Upper lobe of right lung (tissue), 1 donor: ENCODE measurements at places on chromosomes 5 and 9. TPM values are rescaled to one million over a fixed set of nuclear protein-coding genes. Genes with fewer than 3 reads are reported as not detected.

- no peaks in the 10 kb centered on the region for H3K27me3 ChIP-seq
- no peak overlapping the region for H3K4me3 ChIP-seq
- H3K4me1 ChIP-seq: no peaks in the 10 kb centered on the region
- DNase-seq: no peak
- no peak overlapping the region for H3K27ac ChIP-seq
- no peaks in the 10 kb centered on the region for H3K36me3 ChIP-seq
These were observed 21.0 kb upstream of the SCGB3A2 start for GRCh38 chr5:147857302-147858129.

DNA sequence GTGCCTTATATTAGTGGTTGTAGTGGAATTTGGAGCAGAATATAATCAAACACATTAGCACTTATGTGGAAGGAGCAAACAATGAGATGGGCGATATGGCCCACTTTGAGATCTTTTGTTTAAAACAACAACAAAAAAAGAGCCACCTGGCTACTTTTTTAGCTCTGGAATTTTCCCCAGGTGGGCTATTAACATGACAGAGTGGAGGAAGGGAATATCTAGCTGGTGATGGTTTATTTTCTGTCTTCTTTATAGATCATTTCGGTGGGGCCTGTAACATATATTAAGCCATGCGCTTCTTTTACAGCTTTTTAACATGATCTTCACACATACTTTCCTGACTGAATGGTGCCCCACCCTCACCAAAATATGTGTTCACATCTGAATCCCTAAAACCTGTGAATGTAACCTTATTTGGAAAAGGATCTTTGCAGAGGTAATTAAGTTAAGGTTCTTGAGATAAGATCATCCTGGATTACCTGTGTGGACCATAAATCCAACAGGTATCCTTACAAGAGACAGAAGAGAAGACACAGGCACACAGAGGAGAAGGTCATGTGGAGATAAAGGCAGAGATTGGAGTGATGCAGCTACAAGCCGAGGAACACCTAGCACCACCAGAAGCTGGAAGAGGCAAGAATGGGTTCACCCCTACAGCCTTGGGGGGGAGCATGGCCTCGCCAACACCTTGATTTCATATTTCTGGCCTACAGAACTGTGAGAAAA lies 16.6 kb upstream of the ENTREP1 start:
- no peaks in the 10 kb centered on the region for H3K27me3 ChIP-seq
- H3K4me3 ChIP-seq: no peak overlapping the region
- H3K4me1 ChIP-seq: peaks cover 6% of the 10 kb centered on the region
- no peaks in the 10 kb centered on the region for H3K36me3 ChIP-seq

GRCh38 chr5:6540111-6540827 lies 91.6 kb downstream of the UBE2QL1 start:
- H3K27me3 ChIP-seq: no peaks in the 10 kb centered on the region
- no peaks in the 10 kb centered on the region for H3K36me3 ChIP-seq
- no peak overlapping the region for H3K4me3 ChIP-seq

DNA sequence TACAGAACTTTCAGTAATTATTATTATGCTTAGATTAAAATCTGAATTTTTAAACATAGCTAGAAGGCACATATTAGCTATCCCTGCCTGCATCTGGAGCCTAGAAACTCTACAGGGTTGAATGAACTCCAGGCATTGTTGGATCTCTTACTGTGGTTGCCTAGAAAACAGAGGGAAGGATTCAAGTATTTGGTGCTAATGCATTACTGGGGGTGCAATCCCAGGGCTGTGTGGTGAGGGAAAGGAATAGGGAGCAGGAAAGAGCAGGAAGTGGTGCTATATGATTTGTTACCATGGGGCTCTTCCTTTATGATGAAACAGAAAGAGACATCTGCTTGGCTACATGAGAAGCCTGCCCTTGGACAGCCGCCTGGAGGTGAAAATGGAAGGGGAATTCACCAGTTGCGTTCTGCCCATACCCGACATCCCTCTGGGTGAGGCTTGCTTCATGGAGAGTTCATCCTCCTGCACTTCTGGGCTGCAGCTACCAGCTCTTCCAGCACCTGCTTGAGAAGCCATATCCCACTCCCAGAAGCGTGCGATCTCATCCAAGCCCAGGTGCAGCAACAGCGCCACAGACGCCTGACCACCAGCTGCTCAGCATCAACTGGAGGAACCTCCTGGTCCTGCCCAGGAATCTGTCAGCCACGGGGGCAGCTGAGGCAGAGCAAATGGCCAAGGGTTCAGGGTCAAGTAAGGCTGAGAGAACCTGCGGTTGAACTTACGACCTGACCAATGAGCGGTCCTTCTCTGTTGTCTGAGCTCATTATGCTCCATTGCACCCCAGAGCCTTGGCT lies 362.8 kb downstream of the SEMA5A start:
- no peak overlapping the region for H3K4me3 ChIP-seq
- H3K4me1 ChIP-seq: no peaks in the 10 kb centered on the region
- H3K27me3 ChIP-seq: no peaks in the 10 kb centered on the region
- H3K36me3 ChIP-seq: no peaks in the 10 kb centered on the region
- no peak overlapping the region for H3K27ac ChIP-seq
- DNase-seq: no peak

CER1 gene
- not detected for total RNA-seq

CCL27 gene
- not detected for total RNA-seq

DNA sequence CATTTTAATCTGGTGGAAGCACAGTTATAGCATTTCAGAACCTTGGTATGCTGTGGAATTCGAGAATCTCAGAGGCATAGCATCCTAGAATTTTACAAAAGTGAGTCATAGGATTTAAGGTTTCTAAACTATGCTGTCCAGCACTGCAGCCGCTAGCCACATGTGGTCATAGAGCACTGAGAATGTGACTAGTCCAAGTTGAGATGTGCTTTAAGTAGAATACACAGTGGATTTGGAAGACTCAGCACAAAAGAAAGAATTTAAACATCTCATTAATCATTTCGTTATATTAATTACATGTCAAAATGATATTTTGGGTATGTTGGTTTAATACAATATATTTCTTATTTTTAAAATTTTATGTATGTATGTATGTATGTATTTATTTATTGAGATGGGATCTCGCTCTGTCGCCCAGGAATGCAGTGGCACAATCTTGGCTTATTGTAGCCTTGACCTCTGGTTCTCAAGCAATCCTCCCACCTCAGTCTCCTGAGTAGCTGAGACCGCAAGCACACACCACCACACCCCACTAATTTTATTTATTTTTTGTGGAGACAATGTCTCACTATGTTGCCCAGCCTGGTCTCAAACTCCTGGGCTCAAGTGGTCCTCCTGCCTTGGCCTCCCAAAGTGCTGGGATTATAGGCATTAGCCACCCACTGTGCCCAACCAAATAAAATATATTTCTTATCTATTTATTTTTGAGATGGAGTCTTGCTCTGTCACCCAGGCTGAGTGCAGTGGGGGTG lies 20.4 kb upstream of the RPS14 start:
- no peaks in the 10 kb centered on the region for H3K27me3 ChIP-seq
- no peak overlapping the region for H3K27ac ChIP-seq
- H3K36me3 ChIP-seq: no peaks in the 10 kb centered on the region
- no peak overlapping the region for H3K4me3 ChIP-seq
- no peak for DNase-seq

ANKRD34B gene
- 0.35 TPM for total RNA-seq

DNA sequence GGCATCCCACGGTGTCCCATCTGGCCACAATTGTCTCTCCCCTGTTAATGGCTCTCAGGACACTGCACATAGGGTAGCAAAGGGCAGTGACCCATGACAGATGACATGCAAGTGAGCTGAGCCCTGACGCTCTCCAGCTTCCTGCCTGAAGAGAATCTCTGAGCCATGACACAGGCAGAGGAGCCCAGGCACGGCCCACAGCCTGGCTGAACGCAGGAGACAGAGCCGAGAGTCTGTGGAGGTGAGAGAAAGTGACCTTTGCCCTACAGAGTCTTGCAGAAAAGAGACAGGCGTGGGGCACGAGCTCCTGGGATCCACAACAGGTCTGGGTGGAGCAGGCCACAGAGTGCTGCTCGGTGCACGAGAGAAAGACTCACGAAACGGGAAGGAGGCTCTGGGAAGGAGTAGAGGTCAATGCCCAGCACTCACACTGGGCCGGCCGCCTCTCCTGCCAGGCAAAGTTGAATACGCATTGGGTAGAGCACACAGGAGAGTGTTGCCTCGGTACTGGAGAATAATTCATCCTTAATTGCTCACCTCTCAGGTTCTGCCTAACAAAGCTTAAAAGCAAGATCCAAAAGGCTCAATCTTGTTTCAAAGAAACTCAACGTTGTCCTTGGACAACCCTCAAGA lies 90.3 kb downstream of the MRPL36 start:
- no peak for DNase-seq
- no peak overlapping the region for H3K27ac ChIP-seq
- H3K27me3 ChIP-seq: peaks cover 16% of the 10 kb centered on the region
- no peaks in the 10 kb centered on the region for H3K4me1 ChIP-seq
- H3K4me3 ChIP-seq: no peak overlapping the region

DNA sequence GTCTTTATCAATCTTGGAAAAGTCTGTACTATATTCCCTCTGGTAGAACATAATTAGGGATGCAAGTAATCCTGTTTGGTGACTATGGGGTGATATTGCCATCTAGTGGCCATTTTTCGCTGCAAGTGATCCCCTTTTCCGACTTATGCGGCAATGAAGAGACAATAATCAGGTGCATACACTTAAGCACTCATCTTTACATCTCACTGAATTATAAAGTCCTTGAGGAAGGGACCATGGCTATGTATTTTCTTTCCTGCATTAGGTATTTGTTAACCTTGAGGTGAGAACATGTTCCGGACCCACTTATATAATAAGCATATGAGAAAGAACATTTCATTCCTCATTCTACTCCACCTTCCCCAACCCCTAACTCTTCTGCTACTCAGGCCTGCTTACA lies 19.6 kb upstream of the LIX1 start:
- H3K4me3 ChIP-seq: no peak overlapping the region
- no peaks in the 10 kb centered on the region for H3K4me1 ChIP-seq
- DNase-seq: no peak

GRCh38 chr9:77261605-77262004 lies 84.3 kb downstream of the VPS13A start:
- no peak for DNase-seq
- no peaks in the 10 kb centered on the region for H3K4me1 ChIP-seq
- H3K4me3 ChIP-seq: no peak overlapping the region

GFI1B gene
- 0.52 TPM for total RNA-seq

XPA gene
- total RNA-seq: 11.2 TPM

FGF18 gene
- 4.2 TPM for total RNA-seq

GRCh38 chr5:15926586-15926985 lies 253.0 kb downstream of the MARCHF11 start:
- no peak overlapping the region for H3K27ac ChIP-seq
- no peaks in the 10 kb centered on the region for H3K4me1 ChIP-seq
- no peaks in the 10 kb centered on the region for H3K27me3 ChIP-seq
- no peak for DNase-seq
- H3K36me3 ChIP-seq: no peaks in the 10 kb centered on the region

DNA sequence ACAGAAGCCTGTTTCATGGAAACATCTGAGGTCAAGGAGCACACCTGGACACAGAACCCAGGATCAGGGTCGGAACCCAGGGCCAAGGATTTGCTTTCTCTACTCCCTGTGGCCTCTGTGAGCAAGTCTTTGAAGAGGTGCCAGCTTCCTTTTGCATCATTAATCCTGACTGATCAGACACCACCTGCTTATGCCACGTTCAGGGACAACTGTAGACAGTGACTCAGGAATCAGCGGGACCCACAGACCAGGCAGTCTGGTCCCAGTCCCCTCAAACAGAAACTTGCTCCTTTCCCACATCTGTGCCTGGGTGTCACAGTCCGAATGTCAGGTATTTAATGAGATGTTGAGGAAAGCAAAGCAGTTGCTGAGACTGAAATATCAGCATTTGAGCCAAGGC lies 154.8 kb downstream of the SGCD start:
- H3K4me3 ChIP-seq: no peak overlapping the region
- DNase-seq: no peak
- H3K27ac ChIP-seq: no peak overlapping the region
- H3K4me1 ChIP-seq: no peaks in the 10 kb centered on the region

- DNase-seq: no peak
- H3K4me3 ChIP-seq: no peak overlapping the region
- peaks cover 9% of the 10 kb centered on the region for H3K4me1 ChIP-seq
- H3K27ac ChIP-seq: no peak overlapping the region
- H3K36me3 ChIP-seq: no peaks in the 10 kb centered on the region
These were observed 3.7 kb downstream of the SIL1 start for GRCh38 chr5:139194486-139194885.

LOX gene
- total RNA-seq: 26.8 TPM

GRCh38 chr9:89177012-89177943 lies 1.3 kb downstream of the SHC3 start:
- H3K4me1 ChIP-seq: peaks cover 15% of the 10 kb centered on the region
- no peaks in the 10 kb centered on the region for H3K36me3 ChIP-seq
- no peak for DNase-seq

BTNL8 gene
- 4.5 TPM for total RNA-seq

- no peak overlapping the region for H3K4me3 ChIP-seq
- H3K27me3 ChIP-seq: no peaks in the 10 kb centered on the region
- no peak overlapping the region for H3K27ac ChIP-seq
- H3K36me3 ChIP-seq: no peaks in the 10 kb centered on the region
- H3K4me1 ChIP-seq: peaks cover 16% of the 10 kb centered on the region
These were observed 20.0 kb downstream of the PCDH1 start for GRCh38 chr5:141858079-141858765.

SPATA31A3 gene
- total RNA-seq: not detected
